ENCODE measurements at places on chromosomes 12 and 14.

- no peak for DNase-seq
These were observed 27.6 kb upstream of the FOXN3 start for GRCh38 chr14:89444516-89445125.

GRCh38 chr12:108570743-108571608, 8.6 kb downstream of the ISCU start:
- DNase-seq, result peak; percentile 14

DNA sequence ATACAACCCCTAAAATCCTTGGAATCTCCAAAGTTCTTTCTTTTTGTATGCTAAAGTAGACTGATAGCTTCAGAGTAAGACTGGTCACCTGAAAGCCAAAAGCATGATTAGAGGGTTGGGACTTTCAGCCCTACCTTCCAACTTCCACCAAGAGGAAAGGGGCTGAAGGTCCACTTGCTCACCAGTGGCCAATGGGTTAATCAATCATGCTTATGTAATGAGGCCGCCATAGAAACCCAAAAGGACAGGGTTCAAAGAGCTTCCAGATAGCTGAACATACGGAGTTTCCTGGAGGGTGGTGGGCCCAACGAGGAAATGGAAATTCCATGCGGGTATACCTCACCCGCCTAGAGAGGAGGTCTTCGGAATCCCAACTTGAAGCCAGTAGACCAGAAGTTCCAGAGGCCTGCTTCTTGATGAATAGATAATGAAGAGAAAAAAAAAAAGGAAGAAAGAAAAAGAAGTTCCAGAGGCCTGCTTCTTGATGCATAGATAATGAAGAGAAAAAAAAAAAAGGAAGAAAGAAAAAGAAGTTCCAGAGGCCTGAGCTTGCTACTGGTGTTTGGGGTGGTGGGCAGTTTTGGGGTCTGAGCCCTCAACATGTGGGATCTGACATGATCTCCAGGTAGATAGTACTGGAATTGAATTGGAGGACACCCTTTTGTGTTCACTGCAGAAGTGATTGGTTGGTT, 11.2 kb upstream of the BTG1 start:
- no peak for DNase-seq

DNA sequence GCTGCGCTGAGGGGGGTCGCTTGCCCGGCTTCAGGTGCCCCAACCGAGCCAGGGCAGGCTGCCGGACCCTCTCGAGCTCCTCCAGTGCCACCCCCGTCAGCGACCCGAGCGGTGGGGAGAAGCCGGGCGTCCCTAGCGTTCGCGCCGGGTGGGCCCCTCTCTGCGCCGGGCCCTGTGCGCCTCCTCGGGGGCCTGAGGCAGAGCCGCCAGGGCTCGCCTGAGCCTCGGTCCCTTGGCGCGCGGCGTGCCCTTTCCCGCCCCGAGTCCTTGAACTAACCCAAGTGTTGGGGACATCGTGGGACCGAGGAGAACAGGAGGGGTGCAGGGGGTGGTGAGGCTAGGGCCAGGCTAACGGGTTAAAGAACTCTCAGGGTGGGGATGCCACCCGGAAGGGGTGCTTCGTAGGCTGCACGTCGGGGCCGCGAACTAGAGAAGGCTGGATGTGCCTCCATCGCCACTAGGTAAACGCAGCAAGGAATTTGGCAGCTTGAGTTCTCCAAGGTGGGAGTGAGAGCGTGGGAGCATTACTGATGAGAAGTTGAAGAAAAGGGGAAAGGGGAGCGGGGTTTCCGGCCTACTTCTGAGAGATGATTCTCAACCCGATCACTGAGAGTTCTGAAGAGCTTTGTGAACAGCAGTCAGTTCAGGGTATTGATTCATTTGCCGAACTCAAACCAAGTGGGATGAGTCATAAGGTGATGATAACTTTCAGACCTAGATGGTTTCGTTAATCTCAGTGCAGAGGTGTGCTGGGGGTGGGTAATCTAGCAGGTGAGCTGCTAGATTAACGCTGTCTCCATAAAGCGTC, 618 bp downstream of the RNF34 start:
- DNase-seq, result peak; percentile 81
